OCI-M1 (cell line): ENCODE measurements at places on chromosomes 4 and X.

DNA sequence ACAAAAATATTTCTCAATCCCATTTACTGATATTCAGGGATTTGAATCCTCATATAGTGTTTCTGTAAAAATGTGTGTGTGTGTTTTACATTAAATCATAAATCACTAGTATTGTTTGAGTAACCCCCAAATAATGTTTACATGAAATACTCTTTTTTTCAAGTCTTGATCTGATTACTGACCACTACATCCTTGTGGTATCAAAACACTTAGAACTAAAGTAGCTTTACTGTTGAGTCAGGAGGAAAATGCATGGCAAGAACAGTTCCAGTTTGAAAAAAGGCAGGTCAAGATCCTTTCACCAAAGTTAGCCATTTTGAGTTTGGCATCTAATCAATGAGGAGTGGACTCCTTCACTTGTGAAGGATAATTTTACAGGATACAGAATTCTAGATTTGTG, 3.6 kb upstream of the WDR19 start:
- peak; percentile 12 for DNase-seq

- peak; percentile 23 for DNase-seq
Observed at GRCh38 chr4:64857198-64857597, 447.9 kb upstream of the TECRL start.

GRCh38 chrX:17596061-17596460, 141.2 kb upstream of the SCML1 start:
- no peak for DNase-seq

DNA sequence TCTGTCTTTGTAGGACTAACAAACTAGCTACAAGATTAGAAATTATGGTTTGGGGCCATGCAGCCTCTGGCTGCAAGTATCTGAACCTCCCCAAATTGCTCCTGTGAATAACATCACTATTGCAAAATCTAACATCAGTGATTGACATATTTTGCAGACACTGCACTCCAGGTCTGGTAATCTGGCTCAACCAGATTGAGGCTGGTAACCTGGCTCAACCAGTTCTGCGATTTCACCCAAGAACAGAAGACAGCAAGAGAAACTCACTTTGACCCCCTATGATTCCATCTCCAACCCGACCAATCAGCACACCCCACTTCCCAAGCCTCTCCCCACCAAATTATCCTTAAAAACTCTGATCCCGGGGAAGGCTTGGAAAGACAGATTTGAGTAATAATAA, 20.9 kb downstream of the SPIN3 start:
- no peak for DNase-seq

DNA sequence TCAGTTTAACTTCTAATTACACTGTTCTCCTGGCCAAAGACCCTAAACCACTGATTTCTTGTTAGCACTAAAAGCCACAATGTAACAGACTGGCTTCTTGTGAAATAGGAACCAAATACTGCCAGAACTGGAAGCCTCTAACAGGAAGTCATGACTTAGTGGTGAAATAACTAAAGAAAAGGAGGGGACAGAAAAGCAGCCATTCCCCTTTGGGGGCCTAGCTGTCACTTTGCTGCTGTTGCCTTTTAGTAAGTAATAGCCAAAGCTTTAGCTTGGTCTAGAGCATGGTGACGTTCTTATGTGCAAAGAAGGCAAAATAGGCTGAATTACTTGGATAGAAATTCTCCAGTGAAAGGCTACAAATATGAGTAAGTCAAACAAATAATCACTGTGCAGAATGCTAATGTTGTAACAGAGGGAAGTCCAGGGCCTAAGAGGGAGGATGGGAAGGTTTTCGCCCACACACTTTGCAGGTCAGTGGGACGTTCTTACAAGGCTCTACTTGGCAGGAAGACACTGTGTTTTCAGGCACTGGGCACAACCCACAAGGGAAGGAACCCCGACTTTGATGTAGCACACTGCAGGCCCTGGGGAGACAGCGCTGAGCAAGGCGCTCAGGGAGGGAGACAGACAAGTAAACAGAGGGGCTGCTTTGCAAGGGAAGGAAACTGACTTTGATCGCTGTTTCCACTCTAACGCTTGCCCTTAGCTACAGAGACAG, 16.7 kb downstream of the GAB3 start:
- peak; percentile 58 for DNase-seq

DNA sequence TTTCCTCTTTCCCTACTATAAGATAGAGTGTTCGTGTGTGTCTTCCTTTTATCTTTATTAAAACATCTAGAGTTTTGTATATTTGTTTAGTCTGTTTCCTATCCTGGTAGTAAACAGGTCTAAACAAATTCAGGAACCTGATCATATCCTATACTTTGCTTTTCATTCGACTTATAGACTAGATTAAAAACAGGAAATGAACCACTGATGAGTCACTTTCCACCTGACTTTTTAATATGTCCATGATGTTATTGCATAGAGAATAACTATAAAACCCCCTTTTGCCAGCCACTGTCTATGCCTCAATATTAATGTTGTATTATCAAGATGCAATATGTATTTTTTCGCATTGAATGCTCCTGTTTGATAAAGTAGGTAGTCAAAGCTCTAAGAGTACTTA, 1794.0 kb downstream of the STIM2 start:
- DNase-seq, result peak; percentile 18
